ENCODE measurements at places on chromosomes 5 and 9.

DNA sequence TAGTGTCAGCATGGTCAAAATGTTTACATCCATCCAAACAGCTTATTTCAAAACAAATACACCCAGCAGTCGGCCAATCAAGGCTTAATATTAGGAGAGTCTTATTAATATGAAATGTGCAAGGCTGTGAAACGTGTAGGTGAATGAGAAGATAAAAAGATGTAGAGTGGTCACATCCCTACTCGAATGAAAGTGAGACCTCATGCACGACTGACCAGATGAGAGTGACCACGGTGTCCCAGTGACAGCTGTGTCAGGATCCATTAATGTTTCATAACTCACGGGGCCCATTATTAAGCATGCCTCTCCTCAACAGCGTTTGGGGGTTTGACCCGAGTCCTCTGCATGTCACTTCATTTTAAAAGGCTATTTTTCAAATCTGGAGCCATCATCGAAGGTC is 39.4 kb upstream of the SSBP2 start:
- no peak for DNase-seq

DNA sequence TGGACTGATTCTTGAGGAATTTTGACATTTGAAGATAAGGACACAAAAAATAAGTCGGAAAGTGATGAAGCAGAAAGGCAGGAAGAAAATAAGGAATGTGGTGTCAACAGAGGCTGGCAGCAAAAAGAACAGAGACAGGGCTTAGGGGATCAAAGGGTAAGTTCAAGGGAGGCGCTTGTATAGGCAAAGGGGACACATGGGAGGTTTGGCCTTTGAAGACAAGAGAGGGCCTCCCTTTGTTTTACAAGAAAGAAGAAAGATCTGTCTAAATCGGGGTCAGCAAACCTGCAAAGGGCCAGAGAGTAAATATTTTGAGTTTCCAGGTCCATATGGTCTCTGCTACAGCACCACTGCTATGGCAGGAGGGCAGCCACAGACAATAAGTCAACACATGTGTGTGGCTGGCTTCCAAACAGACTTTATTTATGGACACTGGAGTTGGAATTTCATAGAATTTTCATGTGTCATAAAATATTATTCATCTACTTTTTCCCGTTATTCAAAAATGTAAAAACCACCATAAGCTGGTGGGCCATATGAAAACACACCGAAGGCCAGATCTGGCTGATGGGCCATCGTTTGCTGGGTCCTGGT is 112.0 kb upstream of the FBXL7 start:
- no peak for DNase-seq

DNA sequence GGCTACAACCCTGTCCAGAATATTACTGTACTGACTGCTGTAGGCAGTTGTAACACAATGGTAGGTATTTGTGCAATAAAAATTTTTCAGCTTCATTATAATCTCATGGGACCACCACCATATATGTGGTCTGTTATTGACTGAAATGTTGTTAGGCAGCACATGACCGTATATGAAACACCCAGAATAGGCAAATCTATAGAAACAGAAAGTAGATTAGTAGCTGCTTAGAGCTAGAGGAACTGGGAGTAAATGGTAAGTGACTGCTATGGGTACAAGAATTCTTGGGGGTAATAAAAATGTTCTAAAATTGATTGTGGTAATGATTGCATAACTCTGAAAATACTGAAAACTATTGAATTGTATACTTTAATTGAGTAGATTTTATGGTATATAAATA is 185.7 kb downstream of the ESM1 start:
- DNase-seq: no peak

GRCh38 chr5:97480313-97480712 is 297.3 kb upstream of the RIOK2 start:
- no peak for DNase-seq

GRCh38 chr5:155019601-155020226 is 6.2 kb downstream of the KIF4B start:
- no peak for DNase-seq

DNA sequence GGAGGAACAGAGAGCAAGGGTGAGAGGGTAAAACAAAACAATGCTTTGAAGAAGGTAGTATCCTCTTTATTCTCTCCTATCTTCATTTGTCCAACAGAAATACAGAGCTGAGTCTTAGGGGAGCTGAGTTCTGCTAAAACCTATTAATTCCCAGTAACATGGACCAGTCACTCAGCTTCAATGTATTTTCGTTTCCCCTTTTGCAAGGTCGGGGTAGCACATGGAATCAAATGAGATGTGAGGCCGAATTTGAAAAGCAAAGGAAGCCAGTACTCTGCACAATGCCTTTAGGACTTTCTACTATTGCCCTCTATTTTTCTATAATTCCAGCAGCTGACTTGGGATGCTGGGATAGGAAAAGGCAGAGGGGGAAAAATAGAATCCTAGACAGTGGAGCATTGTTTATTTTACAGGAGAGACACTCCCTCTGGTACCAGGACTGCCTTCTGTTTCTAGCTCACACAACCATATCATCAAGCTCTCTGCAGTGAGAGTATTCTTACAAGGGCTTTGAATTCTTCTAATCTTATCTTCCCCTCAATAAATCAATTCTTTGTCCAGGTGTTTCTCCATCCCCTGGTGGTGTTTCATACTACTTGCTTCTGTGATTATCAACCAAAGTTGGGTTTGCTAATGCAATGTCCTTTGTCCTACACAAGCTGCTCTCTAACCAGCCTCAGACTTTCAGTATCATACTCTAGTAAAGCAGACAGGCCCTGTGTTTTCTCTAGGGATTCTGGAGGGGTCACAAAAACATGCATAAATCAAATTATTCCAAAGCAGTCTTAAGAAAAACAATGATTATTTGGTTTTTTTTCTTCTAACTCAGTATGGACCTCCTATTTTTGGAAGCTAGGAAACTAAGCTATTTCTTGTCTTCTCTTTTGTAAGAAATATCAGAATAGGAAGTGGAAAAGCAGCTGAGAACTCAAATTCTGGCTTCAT is 341.5 kb downstream of the OSTF1 start:
- no peak for DNase-seq

DNA sequence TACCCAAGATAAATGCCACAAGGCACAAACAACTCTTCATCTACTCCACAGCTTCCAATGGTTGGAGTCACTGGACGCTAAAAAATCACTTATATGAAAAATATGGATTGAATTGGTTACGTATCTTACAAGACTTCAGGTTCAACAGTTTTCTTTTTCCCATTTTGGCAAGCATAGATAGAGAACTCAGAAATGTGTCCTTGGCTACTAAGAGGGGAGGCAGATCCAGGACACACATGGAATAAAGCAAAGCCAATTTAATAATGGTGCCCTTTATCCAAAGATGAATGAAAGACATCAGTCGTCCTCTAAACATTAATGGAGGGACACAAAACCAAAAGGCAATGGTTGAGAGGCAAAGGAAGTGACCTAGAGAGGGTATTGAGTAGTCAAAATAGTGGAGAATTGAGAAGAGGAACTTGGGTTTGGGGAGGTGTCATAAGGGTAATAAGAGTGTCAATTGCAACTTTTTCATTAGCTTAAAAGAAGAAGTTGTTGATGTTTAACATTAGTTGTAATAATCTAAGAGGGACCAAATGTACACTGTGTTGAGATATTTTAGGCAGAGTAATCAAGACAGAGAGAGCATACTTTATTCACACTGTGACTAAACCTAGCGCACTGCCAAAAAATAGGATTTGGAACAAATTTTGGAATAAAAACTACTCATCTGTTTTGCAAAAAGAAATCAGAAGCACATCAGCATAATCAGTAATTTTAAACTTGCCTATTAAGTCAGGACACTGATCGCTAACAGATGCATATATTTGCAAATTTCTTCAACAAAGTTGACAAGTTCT is 308.2 kb downstream of the ARL15 start:
- DNase-seq: no peak

- DNase-seq: no peak
Observed at GRCh38 chr5:131068893-131069643, 96.0 kb downstream of the HINT1 start.

GRCh38 chr9:86575137-86575536 is 220.9 kb upstream of the TUT7 start:
- DNase-seq: no peak

DNA sequence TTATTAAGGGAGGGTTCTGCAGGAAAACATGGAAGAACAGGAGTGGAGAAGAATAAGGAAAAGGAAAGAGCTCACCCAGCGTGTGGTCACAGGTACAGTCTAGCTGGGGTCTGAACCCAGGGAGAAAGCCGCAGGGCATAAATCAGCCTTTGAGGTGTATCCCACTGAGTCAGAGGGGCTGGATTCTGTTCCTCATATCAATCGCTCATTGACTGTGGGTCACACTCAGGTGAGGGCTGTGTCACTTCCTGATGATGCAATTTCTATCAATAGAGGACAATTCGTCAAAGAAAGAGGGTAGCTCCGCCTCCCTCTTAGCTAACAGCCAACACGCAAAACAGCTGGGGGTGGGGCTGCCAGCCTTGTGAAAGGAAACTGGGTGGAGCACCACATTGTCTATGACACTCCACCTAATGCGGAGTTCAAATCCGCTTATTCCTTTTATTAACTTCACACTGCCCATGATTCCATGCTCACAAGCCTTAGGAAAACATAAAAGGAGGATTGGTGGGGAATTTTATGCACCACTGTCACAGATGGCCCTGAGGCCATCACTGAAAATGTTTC is 176.2 kb downstream of the ICE1 start:
- DNase-seq: no peak

- no peak for DNase-seq
Observed at GRCh38 chr5:138950421-138951031, 75.4 kb upstream of the LRRTM2 start.

- DNase-seq: no peak
Observed at GRCh38 chr9:135290086-135290485, 189.5 kb upstream of the PPP1R26 start.

- DNase-seq: no peak
Observed at GRCh38 chr9:134678666-134679443, 37.3 kb downstream of the COL5A1 start.

GRCh38 chr5:141094481-141095262 is at the start of gene PCDHB2:
PCDHB2 (plus strand) TSS chr5:141094615; CDS start chr5:141094791, 176 bp downstream.
- DNase-seq: peak; percentile 16

DNA sequence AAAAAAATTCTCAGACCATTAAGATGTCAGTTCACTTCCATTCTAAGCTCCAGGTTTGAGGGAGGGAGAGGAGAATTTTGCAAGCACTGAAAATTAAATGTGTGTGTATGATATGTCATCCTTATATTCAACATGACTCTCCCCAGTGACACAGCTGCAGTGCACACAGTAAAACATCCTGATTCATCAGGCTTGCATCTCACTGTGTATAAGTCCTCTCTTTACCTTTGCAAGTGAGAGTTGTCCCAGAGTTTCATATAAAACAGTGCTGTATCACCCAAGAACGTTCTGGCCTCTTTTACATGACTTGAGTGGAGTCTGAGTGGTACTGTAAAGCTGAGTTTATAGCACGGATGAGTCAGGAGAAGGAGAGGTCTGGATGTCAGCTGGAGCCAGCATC is 50.0 kb downstream of the DMRT2 start:
- no peak for DNase-seq

GRCh38 chr9:135255033-135255840 is 167.8 kb downstream of the OLFM1 start:
- no peak for DNase-seq

- peak; percentile 26 for DNase-seq
Observed at GRCh38 chr9:129178568-129179382, 714 bp upstream of the IER5L start.

GRCh38 chr5:43039471-43040286 is 440 bp downstream of the ANXA2R start:
- peak; percentile 30 for DNase-seq

DNA sequence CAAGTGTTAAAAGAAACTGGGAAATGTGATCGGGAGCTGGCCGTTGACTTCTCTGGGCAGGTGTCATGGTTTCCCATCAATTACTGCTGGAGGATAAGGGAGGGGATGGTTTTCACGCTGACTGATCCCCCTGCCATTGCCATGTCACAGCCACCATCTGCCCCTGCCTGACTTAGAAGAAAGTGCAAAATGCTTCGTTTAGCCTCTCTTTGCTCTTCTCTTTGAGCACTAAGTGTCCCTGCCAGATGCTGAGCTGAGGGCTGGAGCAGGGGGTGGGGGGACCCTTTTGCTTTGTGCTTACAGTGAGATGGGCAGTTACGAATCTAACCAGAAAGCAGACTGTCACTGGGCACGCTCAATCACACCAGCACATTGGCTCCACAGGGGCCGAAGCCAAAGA is 138.4 kb upstream of the ALDH1B1 start:
- no peak for DNase-seq

GRCh38 chr9:94927048-94927761 is 200.7 kb downstream of the AOPEP start:
- DNase-seq: no peak

GRCh38 chr5:160493806-160494338 is 72.2 kb downstream of the PTTG1 start:
- DNase-seq: no peak

DNA sequence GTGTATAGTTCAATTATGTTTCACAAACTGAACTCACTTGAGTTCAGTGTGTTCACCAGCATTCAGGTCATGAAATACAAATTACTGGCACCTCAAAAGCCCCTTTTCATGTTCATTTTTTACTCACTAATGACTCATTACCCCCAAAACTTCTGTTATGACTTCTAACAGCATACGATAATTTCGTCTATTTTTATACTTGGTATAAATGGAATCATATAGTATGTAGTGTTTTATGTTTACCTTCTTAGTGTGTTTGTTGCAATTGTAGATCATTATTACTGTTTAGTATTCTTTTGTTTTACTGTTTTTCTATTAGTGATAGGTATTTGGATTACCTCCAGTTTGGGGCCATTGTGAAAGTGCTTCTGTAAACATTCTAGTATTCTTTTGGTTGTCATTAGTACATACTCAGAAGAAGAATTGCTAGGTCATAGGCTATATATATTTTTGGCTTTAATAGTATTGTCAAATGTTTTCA is 33.4 kb downstream of the DDX4 start:
- DNase-seq: no peak
